ENCODE measurements at places on chromosomes 1 and 21.

DNA sequence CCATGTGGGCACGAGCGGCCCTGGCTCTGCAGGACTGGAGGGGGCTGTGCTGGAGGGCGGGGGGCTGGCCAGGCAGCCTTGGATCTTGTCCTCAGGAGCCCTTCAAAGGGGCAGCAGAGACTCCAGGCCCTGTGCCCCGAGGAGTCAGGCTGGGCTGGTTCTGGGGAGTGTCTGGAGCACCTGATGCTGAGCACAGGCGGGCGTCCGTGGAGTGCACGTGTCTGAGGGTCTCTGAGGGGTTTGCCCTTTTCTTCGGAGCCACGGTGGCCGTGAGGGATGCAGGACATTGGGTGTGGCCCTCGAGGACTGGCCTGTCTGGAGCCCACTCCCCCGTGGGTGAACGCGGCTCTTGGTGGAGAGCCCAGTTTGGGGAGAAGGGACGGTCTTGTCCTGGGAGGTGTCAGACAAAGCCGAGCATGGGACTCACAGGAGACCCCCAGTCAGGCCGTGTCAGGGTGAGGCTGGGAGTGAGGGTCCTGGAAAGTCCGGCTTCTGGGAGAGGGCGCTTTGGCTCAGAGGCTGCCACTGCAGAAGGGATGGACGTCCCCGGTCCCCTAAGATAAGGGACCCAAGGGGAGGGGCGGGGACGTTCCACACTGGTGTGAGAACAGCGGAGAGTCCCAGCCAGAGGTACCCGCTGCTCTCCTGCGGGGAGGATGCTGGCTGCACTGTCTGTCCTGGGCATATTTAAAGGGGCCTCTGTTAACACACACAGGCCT lies 60.8 kb downstream of the COL18A1 start:
- peak; percentile 20 for DNase-seq

DNA sequence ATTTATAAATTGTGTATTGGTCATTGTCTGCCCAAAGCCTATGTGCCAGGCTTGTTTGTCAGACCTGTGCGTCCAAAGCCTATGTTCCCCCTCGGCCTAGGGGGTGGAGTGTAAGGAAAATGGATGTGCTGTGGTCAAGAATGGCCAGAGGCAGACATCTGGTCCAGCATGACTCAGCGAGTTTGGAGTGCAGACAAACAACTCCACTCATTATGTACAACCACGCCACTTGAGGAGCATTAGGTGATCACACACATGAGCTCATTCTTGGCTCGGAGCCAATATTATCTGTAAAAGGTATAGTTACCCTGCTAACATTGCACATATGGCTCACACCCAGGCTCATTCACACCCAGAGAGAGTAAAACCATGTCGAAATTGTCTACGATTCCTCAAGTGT lies 1047.6 kb upstream of the ADGRL4 start:
- DNase-seq = peak; percentile 19

DNA sequence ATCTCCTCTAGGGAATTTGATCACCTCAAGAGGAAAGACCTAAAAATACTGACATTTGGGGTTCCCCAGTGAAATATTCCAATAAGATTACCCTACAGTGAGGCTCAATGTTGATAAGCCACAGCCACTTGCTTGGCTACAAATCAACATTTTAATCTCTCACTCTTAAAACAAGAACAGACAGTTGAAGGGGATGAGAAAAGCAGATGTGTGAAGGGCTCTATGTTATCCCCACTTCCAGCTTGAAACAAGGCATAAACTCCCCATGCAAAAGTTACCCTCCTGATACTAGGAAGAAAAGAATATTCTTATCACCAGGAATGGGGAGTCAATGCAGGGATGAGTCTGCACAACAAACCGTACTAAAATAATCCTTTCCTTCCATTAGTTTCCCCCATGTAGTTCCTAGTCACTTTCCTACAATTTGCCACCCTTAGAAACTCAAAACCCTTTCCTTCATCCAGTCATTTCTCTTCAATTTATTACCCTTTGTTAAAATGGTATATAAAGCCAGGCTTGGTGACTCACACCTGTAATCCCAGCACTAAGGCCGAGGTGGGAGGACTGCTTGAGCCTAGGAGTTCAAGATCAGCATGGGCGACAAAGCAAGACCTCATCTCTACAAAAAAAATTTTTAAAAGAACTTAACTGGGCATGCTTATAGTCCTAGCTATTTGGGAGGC lies 29.5 kb downstream of the LPGAT1 start:
- DNase-seq = no peak

DNA sequence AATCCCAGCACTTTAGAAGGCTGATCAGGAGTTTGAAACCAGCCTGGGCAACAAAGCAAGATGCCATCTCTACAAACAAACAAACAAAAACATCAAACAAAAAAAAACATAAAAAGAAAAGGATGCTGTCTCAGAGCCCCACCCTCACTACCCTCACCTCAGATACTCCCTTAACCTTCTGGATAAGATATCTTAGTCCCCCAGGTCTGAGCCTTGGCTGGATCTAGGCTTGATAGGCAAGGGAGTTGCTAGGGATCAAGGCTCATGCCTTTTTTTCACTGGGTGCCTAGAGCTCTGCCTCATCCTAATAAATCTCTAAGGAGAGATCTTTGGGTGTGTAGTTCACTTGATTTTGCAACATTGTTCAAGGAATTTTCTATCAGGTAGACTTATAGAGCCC lies 7.4 kb downstream of the HDAC1 start:
- no peak for DNase-seq

- DNase-seq = no peak
Measured at GRCh38 chr1:24721533-24721932, 23.7 kb upstream of the CLIC4 start.

DNA sequence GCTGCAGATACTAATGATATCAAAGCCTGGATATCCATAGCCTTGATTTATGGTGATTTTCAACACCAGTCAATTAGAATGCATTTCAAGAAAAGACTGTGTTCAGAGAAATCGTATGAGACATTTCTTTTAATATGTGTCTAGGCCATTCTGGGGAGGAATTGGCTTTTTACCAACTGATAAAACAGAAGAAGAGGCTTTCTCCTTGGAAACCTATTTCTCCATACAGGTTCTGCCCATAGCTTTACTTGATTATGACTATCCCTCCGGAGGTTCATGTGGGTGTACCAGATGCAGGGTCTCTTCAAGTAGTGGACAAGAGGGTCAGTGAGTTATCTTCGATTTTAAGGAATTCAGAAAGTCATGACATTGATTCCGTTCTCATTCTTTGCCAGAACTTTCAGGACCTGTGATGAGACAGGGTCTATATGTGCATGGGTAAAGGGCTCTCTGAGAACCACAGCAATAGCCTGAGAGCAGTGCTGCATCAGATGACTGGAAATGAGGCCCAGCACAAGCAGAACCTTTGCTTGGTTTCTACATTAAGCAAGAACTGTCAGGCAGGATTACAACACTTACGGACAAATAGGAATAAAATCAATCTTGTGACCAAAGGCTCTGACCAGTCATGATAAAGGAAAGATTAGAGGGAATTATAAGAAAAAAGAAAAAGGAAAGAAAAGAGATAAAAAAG lies 263.7 kb upstream of the SGIP1 start:
- DNase-seq = no peak

DNA sequence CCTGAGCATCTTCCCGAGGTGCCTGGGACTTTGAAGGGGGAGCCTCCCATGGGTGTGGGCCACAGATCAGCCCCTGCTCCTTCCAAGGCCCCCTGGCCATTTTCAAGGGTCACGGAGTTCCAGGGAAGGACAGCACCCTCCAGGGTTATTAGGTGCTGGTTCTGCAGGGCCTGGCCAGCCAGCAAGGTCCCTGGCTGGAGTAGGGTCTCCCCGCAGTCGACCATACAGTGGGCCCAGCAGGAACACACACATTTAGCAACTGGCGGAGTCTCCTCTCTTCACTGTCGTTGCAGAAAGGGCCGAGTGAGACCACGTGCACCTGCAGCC lies 17.7 kb upstream of the SUMO3 start:
- no peak for DNase-seq

DNA sequence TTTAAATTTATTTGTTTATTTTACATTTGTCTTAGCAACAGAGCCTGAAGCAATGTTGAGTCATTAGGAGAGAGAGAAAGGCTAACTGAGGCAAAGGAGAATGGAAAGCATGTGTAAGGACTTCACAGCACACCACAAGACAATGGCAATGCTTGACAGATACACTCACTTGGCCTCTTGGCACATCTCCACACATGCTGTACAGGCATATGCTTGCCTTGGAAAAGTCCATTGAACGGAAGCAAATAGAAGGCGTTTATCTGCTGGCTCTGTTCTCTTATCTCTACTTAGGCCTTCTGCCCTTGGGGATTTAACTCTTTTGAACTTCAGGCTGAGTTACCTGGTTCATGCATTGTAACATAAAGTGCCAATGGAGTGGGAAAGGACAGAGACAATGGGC lies 262.2 kb upstream of the POU3F1 start:
- DNase-seq = no peak

DNA sequence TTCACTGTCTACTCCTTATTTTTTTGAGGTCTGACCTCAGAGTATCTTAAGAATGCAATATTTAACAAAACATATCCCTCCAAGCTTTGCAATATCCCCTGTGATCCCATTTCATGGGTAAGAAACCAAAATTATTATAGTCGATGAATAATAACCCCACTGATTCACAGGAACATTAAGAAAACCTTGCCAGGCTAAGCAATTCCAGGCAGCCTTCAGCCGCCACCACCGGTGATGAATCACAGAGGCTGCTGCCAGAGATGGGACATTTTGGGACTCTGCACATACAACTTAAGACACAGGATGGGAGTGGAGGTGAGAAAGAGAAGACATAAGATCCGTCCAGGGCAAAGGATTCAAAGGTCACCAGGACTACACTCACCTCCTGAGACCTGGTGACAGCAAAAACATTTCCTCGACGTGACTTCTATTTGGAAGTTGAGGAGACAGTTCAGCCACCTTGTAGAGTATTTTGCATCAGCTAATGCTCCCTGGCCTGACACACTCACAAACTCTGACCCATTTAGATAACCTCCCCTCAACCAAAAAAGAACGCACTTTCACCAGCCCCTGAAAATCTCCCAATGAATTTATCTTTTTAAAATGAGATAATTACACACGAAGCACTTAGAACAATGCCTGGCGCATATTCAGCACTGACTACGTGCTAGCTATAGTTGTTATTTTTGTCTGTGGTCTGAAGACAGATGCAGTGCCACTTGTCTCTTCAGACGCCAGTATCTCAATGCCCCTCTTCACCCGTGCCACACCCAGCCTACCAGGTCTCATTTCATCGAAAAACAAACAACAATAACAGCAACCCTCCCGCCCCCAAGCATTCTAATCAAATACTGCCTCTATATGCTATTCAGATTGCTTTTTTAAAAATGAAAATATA lies 17.8 kb upstream of the OVAAL start:
- no peak for DNase-seq

DNA sequence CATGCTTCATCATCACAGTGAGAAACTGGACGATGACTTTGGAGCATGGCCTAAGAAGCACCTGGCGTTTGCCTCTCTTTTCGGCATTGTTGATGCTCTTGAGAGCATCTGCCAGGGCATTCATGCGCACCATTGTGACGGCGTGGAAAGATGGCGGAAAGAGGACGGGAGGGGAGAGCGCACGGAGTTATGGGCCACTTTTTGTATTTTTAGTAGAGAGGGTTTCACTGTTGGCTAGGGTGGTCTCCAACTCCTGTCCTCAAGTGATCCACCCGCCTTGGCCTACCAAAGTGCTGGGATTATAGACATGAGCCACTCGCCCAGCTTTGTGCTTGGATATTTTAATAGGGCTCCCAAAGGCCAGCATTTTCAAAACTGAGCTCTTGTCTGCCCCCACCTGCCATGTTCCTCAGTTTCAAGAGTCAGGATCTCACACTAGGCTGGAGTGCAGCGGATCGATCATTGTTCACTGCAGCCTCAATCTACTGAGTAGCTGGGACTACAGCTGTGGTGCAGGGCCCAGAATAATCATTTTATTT lies 5.3 kb downstream of the RPS8 start:
- DNase-seq = no peak

DNA sequence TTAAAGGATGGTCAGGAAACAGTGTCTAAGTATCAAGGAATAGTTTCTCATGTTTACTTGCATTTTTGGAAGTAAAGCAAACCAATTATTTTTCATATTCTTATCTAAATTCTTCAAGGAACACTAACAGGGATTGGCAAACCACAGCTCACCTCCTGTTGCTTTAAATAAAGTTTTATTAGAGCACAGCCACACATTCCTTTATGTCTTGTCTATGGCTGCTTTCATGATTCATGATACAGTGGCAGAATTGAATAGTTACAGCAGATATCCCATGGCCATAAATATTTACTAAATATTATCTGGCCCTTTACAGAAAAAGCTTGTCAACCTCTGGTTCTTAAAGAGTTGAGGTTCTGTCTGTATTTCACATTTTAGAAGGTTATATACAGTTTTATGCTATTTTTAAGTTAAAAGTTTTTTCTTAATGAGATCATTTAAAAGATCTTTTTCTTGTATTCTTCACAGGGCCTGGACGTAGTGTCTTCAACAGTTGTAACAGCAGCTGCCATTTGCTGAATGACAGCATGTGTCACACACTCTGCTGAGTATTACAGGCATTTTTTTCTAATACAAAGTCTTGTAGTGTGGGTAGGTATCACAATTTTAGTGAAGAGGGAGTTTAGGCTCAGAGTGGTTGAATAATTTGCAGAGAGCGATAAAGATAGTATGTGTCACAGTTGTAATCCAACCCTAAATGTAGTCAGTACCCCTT lies 2.6 kb downstream of the ZNF691 start:
- no peak for DNase-seq

GRCh38 chr1:227887697-227888403 lies 59.9 kb downstream of the WNT9A start:
- DNase-seq = peak; percentile 36

- DNase-seq = no peak
Measured at GRCh38 chr1:41589395-41589794, 104.9 kb upstream of the EDN2 start.

DNA sequence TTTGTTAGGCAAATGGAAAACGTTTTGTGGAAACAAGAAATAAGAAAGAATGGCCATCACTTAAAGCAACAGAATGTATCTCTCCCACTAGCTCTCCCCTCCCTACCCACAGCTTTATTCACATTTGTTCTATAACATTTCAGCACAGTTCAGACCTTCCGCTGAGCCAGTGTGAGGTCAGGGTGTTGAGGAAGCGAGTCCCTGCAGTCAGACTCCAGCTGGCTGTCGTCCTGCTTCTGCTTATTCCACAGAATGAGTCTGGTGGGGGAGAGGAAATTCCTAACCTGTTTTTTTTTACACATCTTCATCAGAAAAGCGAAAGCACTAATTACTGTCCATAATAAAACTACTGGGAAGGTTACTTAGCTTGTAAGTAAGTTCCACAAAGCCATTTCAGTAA lies 39.0 kb downstream of the MRPL39 start:
- DNase-seq = no peak

GRCh38 chr1:111320066-111320879 lies 29.6 kb downstream of the CHIA start:
- DNase-seq = no peak

DNA sequence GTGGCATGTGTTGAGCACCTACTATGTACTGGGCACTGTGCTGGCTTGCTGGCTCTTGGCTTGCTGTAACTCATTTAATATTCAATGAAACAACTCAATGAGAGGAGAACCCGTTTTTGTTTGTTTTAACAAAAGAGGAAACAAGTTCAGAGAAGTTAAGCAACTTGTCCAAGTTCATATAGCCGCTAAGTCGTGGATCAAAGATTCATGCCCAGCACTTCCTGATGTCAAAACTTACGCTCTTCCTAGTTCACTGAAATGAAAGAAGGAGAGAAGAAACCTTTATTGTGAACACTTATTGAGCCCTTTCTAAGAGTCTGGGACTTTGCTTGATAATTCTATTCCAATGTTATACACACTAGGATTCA lies 475.9 kb downstream of the PTPRU start:
- DNase-seq = no peak
